KG1 (cell line): ENCODE measurements at places on chromosomes 7 and 10.

- no peak for DNase-seq
These were observed 5.5 kb downstream of the CCDC186 start for GRCh38 chr10:114168450-114169009.

- no peak for DNase-seq
These were observed 36.7 kb downstream of the FAM241B start for GRCh38 chr10:69666756-69667155.

- DNase-seq: no peak
These were observed 19.3 kb downstream of the MYOF start for GRCh38 chr10:93462881-93463280.

DNA sequence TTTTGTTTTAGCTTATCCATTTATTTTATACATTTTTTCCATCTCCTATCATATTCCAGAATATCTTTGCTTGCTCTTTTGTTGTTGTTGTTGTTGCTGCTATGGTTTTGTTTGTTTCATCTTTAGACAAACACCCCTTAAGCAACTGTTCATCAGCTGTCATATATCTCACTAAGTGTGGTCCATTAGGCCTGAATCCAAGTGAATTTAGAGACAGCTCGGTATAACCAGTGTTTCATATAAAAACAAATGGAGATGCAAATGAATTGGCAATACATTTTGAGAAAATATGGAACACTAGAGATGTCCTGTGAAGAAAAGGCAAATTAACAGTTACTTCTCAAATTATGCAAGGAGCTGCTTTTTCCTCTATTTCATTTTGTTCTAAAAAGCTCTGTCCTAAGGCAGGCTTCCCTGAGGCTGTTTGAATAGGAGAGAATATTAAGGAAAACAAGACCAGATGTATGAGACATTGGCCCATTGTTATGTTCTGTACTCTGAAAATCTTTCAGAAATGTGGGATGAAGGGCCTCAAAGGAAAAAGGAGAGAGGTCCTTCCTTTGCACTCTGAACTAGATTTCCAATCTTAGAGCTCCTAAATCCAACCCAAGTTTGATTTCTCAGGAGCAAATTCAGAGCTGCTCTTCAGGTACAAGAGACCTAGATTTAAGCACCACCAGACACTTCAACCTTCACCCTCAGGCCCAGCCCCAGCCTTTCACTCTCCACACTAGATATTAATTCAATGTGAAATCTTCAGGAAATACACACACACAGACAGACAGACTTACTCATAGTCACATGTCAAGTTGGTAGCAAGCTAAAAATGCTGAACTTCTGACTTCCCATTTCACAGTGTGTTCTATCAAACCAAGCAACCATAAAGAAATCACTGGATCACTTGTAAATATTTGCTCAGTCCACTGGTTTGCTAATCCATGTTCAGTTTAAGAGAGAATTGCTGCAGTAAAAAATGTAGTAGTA lies 5.4 kb downstream of the TFEC start:
- peak; percentile 45 for DNase-seq

GRCh38 chr10:37831495-37832333 lies 25.7 kb downstream of the ZNF248 start:
- DNase-seq: no peak

- no peak for DNase-seq
These were observed 492.9 kb downstream of the TNS3 start for GRCh38 chr7:47089068-47089417.

GRCh38 chr7:151494298-151495284 lies 25.1 kb downstream of the RHEB start:
- no peak for DNase-seq

GRCh38 chr10:130137090-130137448 lies 878 bp downstream of the GLRX3 start:
- no peak for DNase-seq

- DNase-seq: no peak
These were observed 100.5 kb downstream of the CREB5 start for GRCh38 chr7:28512668-28513440.

DNA sequence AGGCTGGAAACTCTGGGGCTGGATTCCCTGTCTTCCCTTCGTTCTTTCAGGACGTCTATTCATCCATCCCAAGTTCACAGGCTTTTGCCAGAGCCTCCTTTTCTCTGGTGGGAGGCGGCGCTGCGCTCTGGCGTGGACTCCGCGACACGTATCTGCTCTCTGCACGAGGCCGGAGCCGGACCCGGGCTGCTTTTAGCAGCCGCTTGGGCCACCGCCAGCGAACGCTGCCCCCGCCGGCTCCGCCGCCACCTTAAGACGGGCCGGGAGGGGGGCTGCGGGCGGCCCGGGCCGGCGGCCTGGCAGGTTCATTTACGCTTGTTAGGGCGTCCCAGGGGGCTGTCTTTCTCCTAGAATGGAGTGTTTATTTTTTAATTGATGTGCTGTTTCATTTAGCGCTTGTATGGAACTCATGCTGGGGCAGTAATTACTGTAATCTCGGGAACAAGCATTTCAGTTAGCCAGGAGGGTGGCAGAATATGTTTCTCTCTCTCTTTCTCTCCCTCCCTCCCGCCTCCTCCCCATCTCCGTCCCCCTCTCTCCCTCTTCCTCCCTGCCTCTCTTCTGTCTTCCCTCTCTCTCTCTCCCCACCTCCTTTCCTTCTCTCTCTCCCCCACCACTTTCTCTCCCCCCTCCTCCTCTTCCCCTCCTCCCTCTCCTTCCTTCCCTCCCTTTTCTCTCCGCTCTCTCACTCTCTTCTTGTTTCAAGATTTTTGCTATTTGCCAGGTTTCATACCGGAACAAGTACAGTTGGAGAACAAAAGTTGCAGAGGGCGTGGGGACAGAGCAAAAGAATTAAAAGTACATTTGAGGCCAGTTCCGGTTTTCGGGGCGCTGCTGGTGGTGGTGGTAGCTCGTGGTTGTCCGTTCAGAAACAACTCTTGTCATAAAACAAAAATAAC lies 1.3 kb upstream of the FZD8 start:
- DNase-seq: no peak

DNA sequence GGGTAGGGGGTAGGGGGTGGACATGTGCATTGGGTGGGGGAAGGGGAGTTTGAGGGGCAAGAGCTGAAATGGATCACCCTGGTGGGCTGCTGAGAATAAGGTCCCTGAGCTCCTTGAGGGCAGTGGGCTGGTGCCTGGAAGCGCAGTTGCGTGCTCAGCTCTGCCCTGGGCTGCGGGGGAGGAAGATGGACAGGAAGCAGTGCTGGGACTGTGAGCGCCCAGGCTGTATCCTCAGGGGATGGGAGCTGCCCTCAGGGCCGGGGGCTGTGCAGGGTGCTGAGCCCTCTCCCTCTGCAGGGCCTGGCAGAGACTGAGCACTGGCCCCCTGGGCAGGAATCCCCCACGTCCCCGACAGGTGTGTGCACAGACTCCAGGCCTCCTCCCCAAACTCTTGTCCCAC lies 24.4 kb upstream of the ZNF467 start:
- no peak for DNase-seq

DNA sequence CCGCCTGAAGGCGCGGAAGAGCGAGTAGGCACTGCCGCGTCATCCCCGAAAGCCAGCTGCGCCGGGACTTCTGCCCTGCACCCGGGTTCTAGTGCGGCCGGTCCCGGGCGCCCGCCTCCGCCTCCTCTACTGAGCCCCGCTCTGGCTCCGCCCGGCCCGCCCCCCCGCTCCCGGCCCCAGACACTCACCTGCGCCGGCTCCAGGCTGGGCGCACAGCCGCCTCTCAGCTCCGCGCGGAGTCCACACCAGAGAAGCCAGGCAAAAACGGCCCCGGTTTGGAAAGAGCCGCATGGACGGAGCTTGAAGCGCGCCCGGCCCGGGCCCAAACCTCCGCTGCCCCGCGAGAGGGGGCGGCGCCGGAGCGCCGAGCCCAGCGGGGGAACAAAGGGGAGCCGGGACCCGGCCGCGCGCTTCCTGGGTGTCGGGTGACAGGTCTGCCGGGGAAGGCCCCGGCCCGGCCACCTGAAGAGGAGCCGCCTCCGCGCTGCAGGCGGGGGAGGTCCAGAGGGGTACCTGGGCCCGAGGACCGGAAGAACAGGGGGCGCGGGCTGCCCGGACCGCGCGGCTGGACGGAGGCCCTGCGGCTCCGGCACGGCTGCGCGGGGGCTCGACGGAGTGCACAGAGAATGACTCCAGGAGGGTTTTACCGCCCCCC lies 168.2 kb downstream of the NRF1 start:
- DNase-seq: no peak

- no peak for DNase-seq
These were observed 613.7 kb upstream of the MKI67 start for GRCh38 chr10:128739930-128740329.

- no peak for DNase-seq
These were observed 57.8 kb downstream of the INPP5F start for GRCh38 chr10:119783665-119784027.

DNA sequence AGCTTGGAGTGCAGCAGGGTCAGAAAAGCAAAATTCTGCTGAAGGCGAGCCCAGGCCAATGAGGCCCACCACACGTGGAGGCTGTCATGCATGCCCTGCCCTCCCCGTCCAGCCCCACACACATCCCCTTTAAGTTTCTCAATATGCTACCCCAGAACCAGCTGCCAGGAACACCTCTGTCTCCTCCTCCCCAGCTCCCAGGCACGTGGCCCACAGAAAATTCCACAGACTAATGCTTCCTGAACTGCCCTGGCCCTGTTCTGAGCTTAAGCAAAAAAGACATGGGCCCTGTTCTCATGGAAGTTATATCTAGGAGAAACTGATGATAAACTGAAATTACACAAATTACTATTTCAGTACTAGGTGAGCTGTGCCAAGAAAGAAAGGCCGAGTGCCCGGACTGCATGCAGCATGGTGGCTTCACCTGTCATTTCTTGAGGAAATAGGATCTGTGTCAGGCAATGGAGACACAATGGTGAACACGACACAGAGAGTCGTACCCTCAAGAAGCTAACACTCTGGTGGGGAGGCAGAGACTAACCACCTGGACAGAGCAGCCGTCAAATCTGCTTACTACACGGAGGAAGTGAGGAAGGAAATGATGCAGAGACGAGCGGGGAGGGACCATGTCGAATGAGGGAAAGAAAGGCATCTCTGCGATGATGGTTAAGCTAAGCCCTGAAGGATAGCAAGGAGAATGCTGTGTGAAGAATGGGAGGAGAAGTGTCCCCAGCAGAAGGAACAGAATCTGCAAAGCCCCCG lies 44.5 kb downstream of the PODXL start:
- no peak for DNase-seq

- no peak for DNase-seq
These were observed 17.7 kb downstream of the CUX1 start for GRCh38 chr7:101835136-101835535.

GRCh38 chr10:102773986-102774385 lies 30.2 kb downstream of the WBP1L start:
- no peak for DNase-seq

DNA sequence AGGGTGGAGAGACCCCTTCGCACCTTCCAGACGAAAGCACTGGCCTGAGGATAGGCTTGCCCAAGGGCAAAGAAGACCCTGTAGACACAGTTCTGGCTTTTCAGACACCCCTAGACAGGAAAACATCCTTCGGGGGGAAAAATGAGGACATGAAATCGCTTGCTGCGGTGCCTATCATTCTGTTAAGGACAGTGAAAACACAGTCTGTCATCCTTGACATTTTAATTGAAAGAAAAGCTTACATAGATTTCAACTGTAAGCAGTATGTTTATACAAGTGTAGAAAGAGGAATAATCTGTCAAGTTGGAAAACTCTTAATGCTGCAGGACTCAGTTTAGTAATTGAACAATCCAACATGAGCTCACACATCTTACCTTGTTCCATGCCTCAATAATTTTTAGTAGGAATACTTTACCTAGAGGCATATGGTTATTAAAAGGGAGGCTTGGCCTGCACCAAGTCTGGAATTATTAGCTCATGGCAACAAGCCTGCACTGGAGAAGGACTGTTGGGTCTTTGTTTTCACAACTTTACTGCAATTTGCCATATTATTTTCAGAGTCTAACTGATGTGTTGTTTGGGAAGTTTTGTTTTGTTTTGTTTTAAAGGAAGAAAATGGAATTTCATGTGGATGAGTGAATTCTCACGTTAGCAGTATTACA lies 243.5 kb downstream of the TRIL start:
- no peak for DNase-seq

DNA sequence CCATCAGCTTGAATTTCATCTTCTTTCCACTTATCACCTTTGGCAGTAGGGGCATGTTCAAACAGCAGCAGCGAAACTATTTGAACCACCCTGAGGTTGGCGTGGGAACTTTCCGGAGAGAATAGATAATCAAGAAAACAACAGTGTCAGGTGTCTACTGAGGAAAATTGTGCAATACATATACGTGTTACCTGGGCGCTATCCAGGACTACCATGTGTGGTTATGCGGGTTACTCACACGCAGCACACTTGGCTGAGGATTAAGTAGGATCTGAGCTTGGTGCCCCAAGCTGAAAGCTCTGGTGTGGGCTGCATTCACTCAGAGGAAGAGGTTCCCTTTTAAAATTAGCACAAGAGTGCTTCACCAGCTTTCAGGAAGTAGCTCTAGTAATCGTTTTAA lies 8.8 kb upstream of the ABI1 start:
- no peak for DNase-seq

DNA sequence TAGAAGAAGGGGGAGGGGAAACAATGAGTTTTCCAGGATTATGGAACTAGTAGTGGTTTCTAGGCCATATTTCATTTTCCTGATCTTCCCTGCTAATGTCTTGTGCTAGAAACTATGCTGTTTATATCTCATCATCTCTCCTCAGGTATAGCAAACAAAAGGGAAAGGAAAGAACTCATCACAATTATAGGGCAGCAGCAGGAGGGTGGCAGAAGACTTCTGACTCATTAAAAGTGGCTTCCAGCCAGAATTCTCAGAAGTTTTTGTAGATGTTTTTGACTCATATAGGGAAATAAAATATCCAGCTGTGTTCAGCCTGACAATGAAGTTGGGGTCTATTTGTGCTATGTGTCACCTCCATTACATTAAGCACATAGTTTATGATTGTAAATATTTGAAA lies 6.5 kb downstream of the AHR start:
- peak; percentile 59 for DNase-seq
